ENCODE measurements at places on chromosomes 3 and 15.

- no peak for DNase-seq
Observed at GRCh38 chr3:78632925-78633553, 1134.8 kb downstream of the ROBO1 start.

DNA sequence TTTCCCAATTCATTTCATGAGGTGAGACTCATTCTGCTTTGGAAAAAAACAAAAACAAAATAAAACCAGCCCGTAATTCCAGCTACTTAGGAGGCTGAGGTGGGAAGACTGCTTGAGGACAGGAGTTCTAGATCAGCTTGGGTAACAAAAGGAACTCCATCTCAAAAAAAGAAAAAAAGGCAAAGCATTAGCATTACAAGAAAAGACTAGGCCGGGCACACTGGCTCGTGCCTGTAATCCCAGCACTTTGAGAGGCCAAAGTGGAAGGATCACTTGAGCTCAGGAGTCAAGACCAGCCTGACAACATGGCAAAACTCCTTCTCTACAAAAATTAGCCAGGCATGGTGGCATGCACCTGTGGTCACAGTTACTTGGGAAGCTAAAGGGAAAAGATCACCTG is 33.9 kb downstream of the TRPM7 start:
- DNase-seq: no peak

DNA sequence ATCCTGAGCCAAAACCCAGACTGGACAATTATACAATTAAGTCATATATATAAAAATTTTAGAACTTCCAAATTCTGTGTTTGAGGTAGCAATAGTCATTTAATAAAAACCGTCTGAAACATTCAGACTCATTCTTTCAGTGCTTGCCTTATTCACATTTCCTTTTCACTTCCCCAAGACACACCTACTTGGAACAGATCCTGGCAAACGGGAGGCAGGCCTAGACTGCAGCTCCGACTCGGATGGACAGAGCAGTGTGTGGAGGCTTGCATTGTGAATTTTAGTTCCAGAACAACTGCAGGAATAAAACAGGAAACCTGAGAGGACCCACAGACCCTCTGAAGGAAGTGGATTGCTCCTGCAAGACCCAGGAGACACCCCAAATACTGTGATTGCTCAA is 341.4 kb downstream of the CNTN3 start:
- DNase-seq: no peak

DNA sequence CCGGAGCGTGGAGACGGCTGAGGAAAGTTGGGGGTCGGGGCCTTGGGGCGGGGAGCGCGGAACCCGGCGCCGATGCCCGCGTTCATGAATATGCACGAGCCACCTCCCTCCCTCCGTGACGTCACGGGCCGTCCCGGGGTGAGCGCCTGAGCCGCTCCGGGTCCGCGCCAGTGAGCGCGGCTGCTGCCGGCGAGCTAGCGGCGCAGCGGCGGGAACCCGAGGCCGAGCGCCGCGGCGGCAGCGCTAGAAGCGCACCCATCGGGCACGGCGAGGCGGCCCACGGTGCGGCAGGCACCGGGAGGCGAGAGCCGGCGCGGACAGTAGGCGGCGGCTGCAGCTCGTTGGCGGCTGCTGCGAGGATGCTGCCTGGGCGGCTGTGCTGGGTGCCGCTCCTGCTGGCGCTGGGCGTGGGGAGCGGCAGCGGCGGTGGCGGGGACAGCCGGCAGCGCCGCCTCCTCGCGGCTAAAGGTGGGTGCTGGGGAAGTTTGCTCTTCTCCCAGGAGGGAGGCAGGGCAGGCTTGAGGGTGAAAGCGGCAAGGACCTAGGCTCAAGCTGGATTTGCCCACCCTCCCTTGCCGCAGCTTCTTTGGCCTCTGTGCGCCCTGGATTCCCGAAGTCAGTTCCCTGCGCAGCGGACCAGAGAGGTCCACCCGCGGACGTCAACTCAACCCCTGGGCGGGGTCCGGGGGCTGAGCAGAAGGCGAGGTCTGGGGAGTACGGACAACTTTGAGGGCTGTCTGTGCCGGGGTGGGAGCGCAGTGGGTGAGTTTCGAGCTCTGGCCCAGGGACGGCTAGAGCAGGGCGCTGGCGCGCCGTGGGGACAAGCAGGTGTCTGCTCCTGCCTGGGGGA is at the start of gene CLSTN2:
TSS of gene CLSTN2 (plus strand) at position 170 of the 850 bp plus-strand sequence.
- DNase-seq: peak; percentile 92

- DNase-seq: no peak
Observed at GRCh38 chr15:59333401-59334075, 39.1 kb downstream of the MYO1E start.

- no peak for DNase-seq
Observed at GRCh38 chr3:57062101-57062631, 1.7 kb downstream of the SPATA12 start.

- DNase-seq: no peak
Observed at GRCh38 chr15:73711526-73711925, 27.3 kb downstream of the CD276 start.

- DNase-seq: no peak
Observed at GRCh38 chr3:57816471-57817095, 60.5 kb downstream of the SLMAP start.

Measured in SK-N-SH (cell line).